ENCODE measurements at places on chromosomes 6 and 20.

DNA sequence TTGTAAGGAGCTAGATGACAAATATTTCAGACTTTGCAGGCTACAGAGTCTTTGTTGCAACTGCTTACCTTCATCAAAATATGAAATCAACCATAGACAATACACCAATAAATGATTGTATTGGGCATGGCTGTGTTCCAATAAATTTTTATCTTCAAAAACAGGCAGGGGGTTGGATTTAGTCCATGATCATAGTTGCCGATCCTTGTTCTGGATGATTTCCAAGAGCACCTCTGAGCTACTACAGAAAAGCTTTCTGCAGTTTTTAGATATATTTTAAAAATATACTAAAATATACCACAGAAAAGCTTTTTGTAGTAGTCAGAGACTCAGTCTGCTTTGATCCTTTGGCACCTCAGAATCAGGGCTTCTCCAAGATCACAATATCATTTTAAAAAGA is 145.0 kb downstream of the HTR1B start:
- no peak for DNase-seq

DNA sequence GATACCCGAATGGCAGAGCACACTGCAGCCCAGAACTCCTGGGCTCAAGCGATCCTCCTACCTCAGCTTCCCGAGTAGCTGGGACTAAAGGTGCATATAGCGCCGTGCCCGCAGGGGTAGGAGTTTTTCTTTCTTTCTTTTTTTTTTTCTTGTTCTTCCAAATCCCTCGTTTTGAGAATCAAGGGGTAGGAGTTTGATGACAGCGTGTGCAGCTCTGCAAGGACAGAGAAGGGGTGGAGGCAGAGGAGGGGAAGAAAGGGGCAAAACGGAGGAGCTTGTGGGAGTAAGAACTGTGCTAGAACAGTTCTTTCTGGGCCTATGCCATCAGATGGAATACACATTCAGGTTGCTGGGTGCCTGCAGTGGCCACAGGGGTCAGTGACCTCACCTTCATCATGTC is 15.3 kb downstream of the RRP36 start:
- DNase-seq: no peak

DNA sequence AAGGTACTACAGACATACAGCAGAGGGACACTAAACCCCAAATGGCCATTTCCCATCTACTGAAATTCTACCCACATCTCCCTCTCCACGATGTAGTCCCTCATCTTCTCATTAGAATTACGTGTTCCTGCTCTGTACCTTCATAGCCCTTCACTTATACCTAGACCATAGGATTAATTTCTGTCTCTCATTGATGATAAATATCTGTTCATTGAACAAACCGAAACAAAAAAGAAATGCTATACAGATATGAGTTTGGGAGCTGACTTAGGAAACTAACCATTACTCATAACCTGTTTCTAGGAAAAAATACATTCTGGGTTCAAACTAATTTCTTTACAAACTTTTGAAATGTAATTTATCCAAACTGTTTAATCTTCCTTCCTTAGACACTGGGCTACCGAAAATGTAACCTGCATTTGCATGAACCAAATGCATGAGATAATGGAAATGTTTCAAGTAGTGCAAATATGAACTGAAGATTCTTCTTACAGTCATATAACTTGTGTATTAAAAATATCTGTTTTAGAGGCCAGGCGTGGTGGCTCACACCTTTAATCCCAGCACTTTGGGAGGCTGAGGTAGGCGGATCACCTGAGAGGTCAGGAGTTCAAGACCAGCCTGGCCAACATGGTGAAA is 85.3 kb downstream of the GJA10 start:
- DNase-seq: no peak

DNA sequence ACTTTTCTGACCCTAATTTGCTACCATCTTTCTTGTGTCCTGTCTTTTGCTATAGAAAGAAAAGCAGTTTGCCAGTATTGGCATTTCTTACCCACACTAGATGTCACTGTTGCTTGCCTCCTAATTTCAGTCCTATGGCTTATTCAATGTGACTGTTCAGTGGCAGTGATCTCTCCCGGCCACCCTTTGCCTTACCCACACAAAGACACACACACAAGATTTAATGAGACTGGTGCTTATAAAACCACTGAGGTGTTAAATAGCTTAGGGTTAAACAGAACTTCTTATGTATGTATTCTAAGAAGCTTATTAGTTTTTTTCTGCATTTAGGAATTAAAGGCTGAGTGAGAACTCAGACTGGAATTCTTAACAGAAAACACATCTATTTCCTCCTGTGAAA is 233.6 kb upstream of the ASCC3 start:
- DNase-seq: no peak

DNA sequence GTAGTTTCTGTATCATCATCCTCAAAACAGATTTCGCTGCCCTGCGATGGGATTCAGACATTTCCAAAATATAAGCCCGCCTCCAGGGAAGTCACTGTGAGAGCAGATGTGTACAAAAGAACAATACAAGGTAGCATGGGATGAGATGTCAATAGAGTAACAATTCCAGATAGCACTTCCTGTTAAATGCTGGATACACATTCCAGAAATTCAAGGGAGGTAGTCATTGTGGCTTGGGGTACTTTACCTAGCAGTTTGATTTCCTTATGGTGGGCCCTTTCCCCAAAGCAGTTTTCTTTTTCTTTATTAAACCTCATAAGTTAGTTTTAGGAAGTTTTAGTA is 2.5 kb downstream of the RNF217 start:
- DNase-seq: no peak

DNA sequence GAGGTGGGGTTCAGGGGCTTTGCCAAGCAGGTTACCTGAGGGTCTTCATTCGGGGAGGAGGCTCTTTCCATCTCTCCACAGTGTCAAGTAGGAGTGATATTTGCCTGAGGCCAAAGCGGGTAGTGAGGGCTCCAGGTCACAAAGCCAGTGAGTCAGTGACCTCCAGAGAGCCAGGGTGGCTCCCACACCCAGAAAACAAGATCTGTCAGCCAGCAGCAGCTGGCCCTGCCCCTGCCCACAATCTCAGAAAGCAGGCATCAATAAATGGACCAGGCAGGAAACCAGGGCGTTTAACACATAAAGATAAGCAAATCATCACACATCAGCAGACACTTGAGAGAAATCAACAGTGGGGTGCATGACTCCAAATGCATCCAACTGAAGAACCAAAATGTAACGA is 250.8 kb downstream of the CDH26 start:
- no peak for DNase-seq
